ENCODE measurements at places on chromosomes 12 and 14. TPM values are rescaled to one million over a fixed set of nuclear protein-coding genes. Genes with fewer than 3 reads are reported as not detected.

GRCh38 chr12:64746663-64747062 lies 12.5 kb downstream of the GNS start:
- DNase-seq: no peak

DNA sequence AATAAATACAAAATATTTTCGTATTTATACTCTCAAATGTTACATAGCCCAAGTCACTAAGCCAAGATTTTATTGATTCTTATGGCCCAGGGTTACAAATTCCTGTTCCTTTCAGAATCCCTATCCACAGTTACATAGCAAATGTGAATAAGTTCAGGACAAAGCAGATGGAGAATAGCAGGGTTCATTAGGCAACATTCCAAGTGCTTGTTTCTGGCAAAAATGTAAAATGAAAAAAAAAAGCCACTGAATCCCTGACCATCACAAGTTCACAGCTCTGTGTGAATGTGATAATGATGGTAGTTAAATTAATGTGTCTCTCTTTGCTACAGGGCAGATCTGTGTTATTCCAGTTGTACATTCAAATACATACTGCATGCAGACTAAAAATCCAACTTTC lies 74.6 kb downstream of the KCNC2 start:
- DNase-seq: no peak

CAND1 gene
- polyA plus RNA-seq: 247 TPM

GRCh38 chr12:53061404-53062010 lies 11.6 kb downstream of the TNS2 start:
- no peak for DNase-seq
